ENCODE measurements at places on chromosomes 1 and 21.

DNA sequence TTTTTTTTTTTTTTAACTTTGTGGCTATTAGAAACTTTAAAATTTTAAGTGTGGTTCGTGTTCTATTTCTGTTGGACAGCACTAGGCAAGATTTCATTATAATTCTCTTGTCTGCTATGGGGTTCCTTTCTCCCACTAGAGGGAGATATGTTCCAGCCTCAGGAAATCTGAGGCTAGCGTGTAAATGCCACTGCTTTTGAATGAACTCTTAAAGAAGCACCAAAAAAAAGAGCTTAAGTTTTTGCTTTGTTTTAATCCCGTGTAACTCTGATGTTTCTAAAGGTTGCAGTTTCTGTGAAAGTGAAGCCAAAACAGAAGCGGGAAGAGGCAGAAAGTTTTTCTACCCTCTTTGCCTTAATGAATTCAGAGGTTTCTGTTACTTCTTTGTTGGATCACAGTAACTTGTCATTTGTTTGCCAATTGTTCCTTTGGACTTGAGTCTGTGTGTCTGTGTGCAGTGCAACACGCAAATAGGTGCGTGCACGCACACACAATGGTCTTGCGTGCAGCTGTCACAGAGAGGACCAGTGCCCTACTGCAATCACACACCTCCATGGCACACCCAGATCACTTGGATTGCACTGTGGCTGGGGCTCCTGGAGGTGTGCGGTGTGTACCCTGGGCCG, 32.3 kb downstream of the HHAT start:
- no peak for DNase-seq

- DNase-seq = no peak
These were observed 70.5 kb upstream of the APOBEC4 start for GRCh38 chr1:183723571-183723970.

GRCh38 chr1:76763738-76764137, 103.5 kb upstream of the ST6GALNAC5 start:
- no peak for DNase-seq

DNA sequence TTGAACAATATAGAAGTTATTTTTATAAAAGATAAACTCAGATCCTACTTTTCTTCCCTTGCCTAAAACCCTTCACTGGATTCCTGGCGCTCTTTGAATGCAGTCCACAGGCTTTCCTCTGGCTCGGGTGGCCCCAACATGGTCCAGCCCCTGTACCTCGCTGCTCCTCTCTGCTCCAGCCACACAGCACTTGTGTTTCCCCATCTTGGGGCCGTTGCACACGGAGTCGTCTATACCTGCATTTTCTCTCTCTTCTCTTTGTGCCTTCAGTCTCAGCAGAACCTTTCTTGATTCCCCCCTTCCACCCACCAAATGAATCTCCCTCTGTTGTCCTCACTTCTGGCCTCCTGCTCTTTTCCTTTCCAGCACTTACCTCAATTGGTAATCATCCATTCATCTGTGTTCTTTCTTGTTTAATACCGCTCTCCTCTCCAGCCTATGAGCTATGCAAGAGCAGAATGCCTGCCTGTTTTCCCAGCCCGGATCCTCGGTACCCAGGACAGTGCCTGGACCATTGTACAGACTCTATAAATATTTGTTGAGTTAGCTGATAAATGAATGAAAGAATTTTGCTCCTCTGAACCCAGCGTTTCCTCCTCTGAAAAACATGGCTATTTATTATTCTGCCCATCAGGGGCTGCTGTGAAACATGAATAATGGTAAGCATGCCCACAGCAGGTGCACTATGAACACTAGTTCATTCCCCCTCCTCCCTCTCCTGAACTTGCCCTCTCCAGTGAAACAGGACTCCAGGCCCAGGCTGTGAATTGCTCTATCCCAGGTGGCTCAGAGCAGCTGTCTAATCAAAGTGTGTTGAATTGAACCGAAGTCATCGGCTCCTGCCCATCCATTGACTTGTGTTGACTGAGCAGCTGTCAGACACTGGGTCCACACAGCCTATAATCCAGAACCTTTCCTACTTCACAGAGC, 266.9 kb downstream of the PTPRU start:
- DNase-seq = no peak

GRCh38 chr1:54253480-54253879, 53.5 kb downstream of the MRPL37 start:
- no peak for DNase-seq

DNA sequence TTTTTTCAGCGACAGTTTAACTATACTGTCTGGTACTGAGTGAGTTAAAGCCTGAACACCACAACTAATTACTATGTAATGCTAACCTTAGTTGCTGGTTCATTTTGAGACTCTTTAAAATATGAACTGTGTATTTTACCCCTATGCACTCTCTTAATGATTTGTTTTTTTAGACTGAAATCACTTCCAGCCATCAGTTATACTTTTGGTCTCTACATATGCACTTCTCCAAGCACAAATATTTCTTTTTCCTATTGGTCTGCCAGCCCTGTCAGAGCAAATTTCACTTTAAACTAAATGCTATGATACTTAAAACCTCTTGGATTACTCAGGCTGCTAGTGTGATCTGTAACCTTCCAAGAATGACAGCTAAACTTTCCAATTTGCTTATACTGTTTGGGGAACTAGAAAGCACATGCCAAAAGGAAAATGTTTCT, 38.1 kb upstream of the SCYL3 start:
- no peak for DNase-seq

GRCh38 chr1:106254748-106255147, 801.7 kb upstream of the PRMT6 start:
- no peak for DNase-seq

GRCh38 chr1:175218786-175219434, 26.3 kb upstream of the KIAA0040 start:
- no peak for DNase-seq

DNA sequence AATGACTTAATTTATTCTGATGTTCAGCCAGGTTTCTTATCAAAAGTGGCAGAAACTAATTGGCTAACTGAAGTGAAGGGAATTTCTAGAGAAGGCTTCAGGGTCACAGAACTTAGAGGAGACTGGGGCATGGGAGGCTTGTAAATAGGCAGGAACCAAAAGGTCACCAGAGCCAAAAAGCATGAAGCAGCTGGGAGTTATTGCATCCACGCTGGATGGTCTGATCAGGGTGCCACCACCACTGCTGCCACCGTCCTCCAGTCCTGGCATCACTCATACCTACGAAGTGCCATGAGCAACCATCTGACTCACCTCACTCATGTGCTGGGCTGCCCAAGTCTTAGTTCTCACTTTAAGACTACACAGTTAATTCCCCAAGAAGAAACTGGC, 82.5 kb upstream of the DPH5 start:
- DNase-seq = no peak

DNA sequence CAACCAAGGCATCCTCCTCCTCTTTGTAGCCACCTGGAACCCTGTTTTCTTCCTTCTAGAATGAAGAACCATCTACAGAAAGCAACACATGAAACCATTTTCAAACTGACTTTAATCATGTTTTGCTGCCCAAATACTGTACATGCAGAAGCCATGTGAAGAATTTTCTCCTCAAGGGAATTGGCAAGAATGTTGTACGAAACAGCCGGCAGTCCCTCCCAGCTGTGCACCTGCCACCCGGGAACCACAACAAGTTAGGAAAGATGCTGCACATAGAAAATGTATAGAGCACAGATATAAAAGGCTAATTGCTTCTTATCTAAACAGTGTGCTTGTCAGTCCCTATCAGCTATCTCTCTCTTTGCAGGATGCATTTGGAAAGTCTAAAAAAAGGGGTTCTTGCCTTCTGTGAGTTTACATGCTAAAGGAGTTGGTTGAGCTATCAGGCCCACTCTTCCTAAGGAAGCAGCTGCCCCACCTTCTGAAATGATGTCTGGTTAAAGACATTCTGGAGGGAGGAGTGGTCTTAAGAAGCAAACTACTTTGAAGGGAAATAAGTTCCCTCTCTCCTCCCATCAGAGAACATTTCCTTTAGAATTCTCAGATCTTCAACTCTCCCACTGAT, 44.8 kb downstream of the RIMS3 start:
- DNase-seq = no peak

- no peak for DNase-seq
These were observed 30.6 kb downstream of the MORN1 start for GRCh38 chr1:2360588-2361364.

- DNase-seq = no peak
These were observed 51.8 kb downstream of the LGR6 start for GRCh38 chr1:202245391-202245790.

- DNase-seq = no peak
These were observed 40.0 kb downstream of the FRRS1 start for GRCh38 chr1:99726407-99726806.

GRCh38 chr1:44357710-44358109, 2.7 kb upstream of the ERI3 start:
- DNase-seq = no peak

- peak; percentile 63 for DNase-seq
These were observed 10.8 kb upstream of the DUSP12 start for GRCh38 chr1:161738627-161739287.

DNA sequence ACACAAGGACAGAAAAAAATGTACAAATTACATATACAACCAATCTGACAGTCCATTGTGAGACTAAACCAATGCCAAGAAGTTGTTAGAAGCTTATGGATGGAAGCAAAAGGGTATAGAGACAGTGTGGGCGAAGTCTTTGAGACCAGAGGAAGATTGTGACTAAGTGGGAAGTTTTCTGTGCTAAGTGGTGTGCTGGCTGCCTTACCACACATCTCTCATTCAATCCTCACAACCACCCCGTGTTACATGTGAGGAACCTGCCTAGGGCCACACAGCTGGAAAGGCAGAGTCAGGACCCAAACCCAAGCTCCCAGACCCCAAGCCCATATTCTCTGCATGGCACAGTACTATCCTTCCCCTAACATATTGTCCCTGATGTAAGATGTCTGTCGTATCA, 53.5 kb upstream of the DUSP10 start:
- no peak for DNase-seq

- DNase-seq = no peak
These were observed 45.3 kb downstream of the HSPG2 start for GRCh38 chr1:21891621-21892479.

- no peak for DNase-seq
These were observed 498.5 kb downstream of the NUF2 start for GRCh38 chr1:163820226-163820625.

- DNase-seq = no peak
These were observed 42.9 kb downstream of the CAPZB start for GRCh38 chr1:19442154-19443096.

DNA sequence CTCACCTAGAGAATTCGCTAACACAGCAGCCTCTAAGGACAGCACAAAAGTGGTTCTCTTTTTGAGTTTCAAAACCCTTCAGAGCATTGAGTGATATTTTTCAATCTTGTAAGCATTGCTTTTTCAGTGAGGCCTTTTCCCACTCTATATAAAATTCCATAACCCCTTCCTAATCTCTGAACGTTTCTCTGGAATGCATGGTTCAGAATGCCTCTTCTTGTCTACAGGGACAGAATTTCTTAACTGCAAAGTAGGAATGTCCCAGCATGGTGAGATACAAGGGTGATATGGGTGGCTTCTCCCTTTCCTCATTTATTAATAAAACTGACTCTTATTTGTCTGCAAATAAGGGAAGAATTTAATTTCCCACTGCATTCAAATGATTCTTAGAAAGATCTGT, 377.9 kb downstream of the LTN1 start:
- no peak for DNase-seq

DNA sequence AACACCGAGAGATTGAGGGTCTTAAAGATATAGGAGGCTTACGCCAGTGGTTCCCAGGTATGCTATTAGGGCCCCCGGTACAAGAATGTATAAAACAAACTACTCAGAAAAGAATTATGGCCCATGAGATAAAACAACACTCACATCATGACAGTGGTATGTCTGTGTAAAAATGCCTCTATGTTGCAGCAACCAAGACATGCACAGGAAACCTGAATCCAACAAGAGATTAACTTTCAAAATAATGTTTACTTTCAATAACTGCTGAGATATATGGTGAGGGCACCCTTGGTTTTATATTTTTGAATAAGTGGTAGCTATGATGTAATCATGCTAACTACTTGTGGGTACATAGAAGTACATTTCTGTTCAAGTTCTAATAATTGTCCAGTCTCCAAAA, 74.9 kb downstream of the PUM1 start:
- DNase-seq = no peak

GRCh38 chr1:203996126-203996525, 76.8 kb upstream of the SOX13 start:
- DNase-seq = no peak

GRCh38 chr1:196049407-196049806, 558.8 kb downstream of the KCNT2 start:
- no peak for DNase-seq

DNA sequence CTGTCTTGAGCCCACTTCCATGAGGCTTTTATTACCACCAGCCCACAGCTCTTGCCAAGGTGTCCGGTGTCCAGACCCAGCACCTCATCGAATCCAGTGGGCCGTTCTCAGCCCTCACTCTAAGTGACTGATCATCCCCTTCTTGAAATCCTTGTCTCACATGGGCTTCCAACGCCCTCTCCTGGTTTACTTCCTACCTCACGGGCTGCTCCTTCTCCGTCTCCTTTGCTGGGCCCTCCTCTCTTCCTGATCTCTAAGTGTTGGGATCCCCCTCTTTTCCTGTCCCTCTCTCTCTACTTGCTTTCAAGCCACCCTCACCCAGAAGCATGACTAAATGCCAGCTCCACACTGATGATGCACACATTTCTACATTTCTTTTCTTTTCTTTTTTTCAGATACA, 9.0 kb upstream of the RHBG start:
- DNase-seq = no peak

- DNase-seq = no peak
These were observed 12.4 kb downstream of the SLC30A1 start for GRCh38 chr1:211566431-211567025.

GRCh38 chr1:221708076-221708571, 33.8 kb downstream of the DUSP10 start:
- peak; percentile 79 for DNase-seq

- no peak for DNase-seq
These were observed 86.8 kb downstream of the GDAP2 start for GRCh38 chr1:117842408-117843170.

- no peak for DNase-seq
These were observed 182.4 kb downstream of the MIS18A start for GRCh38 chr21:32096411-32096810.

GRCh38 chr1:191929383-191929782, 228.9 kb upstream of the RGS18 start:
- no peak for DNase-seq

DNA sequence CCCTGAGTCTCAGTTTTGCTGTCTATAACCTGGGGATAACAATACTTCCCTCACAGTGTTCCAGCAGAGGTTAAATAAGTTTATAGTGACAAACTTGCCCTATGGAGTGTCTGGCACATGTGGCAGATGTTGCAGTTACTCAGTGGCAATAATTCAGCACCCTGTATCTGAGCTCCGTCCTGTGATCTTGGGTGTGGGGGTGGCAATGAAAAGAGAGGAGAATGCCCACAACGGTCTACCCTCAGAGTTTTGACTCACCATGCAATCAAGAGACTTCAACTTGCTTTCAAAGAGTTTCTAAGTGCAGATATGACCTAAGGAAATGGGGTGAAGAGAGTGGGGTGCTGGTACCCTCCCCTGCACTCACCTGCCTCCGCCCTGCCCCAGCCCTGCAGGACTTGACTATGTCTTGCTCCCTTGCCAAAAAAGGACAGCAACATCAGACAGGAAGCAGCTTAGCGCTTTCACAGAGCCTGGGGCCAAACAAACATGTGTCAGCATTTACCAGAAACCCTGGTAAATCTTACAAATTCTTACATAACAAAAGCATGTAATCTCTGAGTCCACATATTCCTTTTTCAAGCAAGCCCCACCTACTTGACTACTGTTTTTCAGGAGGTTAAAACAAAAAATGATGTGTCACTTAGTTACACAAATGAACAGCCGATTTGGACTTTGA, 185.1 kb upstream of the CAMK1G start:
- DNase-seq = no peak
